ENCODE measurements at places on chromosomes 3 and 15. TPM values are rescaled to one million over a fixed set of nuclear protein-coding genes. Genes with fewer than 3 reads are reported as not detected.

The CFAP100 gene
- not detected for total RNA-seq

The ANKRD34C gene
- total RNA-seq = 0.93 TPM

DNA sequence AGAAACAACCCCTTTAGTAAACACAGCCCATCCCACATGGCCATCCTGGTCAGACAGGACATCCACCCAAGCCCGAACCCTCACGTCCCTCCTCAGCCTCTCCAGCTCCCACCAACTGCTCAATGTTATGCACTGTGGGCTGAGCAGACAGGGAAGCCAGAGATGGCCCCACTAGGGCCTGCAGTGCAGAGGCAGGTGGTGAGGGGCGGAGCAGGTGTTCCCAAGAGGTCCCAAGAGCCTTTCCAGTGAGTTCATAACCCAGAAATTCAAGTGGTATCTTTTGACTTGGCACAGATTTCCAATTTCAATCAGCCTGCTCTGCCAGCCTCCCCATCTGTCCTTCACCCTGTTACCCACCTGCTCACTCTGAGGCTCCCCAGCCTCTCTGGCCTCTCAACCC is 130.3 kb downstream of the LIPC start:
- DNase-seq = no peak

- DNase-seq = no peak
These were observed 36.7 kb downstream of the ZPLD1 start for GRCh38 chr3:102471491-102471890.

GRCh38 chr3:73743551-73743950 is 118.8 kb upstream of the PDZRN3 start:
- no peak for DNase-seq

GRCh38 chr3:70824078-70824477 is 511.6 kb upstream of the MDFIC2 start:
- DNase-seq = no peak

GRCh38 chr3:153621953-153622352 is 459.9 kb downstream of the RAP2B start:
- no peak for DNase-seq

DNA sequence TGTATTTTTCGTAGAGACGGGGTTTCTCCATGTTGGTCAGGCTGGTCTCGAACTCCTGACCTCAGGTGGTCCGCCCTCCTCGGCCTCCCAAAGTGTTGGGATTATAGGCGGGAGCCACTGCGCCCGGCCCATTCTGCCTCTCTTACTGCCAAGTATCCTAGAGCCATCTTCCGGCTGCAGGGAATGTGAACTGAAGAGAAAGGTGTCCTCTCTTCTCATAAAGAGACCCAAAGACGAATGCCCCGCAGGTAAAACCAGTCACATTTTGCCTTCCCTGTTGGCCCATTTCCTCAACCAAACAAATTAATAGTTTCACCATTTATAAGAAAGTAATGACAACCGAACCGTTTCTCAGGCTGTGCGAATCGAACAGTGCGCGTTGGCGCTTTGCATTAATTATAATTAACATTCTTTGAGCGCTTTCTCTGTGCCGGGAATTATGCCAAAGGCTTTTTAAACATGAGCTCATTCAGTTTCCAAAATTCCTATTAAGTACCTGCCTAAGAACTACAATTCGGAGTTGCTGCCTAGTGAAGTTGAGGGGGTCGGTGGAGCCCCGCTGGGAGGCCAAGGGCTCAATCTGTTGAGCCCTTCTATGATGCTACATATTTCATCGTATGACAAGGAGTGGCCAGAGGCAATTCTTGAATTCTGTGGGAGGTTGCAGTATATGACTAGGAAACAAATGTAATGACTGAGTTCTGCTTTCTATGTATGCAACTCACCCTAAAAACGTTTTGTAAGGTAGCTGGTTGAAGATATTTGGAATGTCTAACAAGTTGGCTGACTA is 819 bp upstream of the RPL24 start:
- DNase-seq = no peak

Data from Karpas-422 (cell line).